ENCODE measurements at places on chromosomes 3 and 15. TPM values are rescaled to one million over a fixed set of nuclear protein-coding genes. Genes with fewer than 3 reads are reported as not detected.

The ZNF619 gene
- total RNA-seq = 3.8 TPM

The WDR93 gene
- total RNA-seq = 0.27 TPM

The NR2E3 gene
- 1.4 TPM for total RNA-seq

The WNT5A gene
- 0.75 TPM for total RNA-seq

The GOLGA8O gene
- total RNA-seq = 2.4 TPM

The IQCF5 gene
- total RNA-seq = not detected

The ALPK3 gene
- 1.4 TPM for total RNA-seq

The CPNE9 gene
- 0.63 TPM for total RNA-seq

The TGM5 gene
- 0.10 TPM for total RNA-seq

The RARRES1 gene
- total RNA-seq = 1.4 TPM

The RBP2 gene
- total RNA-seq = 0.38 TPM

The DUOXA2 gene
- total RNA-seq = not detected

The ISG20 gene
- 4.4 TPM for total RNA-seq

The CKMT1B gene
- 13.2 TPM for total RNA-seq

Data from motor neuron (in vitro differentiated cells).